ENCODE measurements at places on chromosomes 4 and X.

GRCh38 chrX:118355225-118355920, 9.5 kb downstream of the WDR44 start:
- DNase-seq, result no peak

- DNase-seq, result no peak
These were observed 145.2 kb upstream of the SFRP2 start for GRCh38 chr4:153933915-153934687.

DNA sequence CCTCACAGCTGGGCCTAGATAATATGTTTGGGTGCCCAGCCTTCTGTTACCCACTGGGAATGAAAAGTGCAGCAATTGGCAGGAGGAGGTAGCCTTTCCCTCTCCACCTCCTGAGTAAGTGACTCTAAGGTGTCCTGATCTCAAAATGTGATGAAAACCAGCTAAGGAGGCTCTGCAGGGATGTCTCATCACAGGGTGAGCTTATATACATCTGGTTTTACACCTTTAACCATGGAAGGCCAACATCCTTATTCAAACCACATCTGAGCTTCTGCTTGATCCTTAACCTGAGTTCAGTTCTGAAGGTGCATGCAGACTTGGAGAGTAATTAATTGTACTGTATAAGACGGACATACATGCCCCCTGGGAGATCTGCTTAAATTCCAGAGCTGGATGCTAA, 53.7 kb downstream of the HOPX start:
- DNase-seq, result no peak

- no peak for DNase-seq
These were observed 33.2 kb upstream of the CLDN24 start for GRCh38 chr4:183355405-183355804.

DNA sequence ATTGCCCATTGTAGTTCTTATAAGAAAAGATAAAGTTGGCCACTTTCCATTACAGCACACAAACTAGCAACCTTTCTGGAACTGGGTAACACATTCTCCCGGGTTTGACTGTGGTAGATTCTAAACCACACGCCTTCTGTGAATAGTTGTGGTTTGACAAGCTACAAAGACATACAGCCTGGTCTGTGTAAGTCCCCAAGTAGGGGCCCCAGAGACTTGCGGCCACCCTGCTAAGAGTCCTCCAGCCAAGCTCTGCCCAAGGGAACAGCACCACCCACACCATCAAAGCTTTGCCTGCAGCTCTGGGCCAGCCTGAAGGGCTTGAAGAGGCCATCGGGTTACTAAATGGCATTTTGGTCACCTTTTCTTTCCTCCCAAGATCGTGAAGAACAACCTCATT, 203.4 kb downstream of the MAML3 start:
- no peak for DNase-seq

DNA sequence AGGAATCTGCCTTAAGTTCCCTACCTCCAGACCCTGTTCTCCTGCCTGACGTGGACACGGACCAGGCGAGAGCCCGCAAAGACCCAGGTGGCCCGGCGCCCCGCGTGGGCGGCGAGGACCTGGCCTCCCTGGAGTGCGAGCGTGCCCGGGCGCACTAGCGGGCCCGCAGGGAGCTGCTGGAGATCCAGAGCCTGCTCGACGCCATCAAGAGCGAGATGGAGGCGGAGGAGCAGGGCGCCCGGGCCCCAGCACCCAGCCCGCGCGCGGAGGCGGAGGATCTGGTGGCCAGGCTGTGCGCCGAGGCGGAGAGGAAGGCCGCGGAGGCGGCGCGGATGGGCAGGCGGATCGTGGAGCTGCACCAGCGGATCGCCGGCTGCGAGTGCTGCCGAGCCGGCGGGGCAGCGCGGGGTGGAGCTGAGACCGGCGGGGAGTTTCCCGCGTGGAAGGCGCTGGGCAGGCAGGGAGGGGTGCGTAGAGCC, 18.2 kb downstream of the MRFAP1 start:
- no peak for DNase-seq

DNA sequence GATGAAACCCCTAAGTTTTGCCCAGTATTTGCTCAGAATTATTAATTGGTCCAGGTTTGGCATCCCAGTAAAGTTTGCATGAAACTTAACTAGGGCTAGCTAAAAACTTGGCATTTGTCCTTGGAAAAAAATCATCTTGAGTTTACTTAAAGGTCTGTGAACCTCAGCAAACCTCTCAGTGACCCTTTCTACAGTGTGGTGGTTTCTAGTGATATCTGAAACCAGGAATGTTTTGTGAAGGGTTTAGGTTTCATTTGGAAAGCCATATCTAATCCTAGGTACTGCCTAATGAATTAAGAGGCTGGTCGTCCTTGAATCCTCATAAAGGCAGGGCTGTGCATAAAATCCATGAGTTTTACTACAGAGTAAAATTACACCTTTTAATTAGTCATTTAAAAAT, 218.5 kb upstream of the ANKRD50 start:
- DNase-seq, result no peak

GRCh38 chr4:26632916-26633315, 49.0 kb downstream of the TBC1D19 start:
- DNase-seq, result no peak

GRCh38 chr4:148225639-148226038, 216.6 kb downstream of the NR3C2 start:
- DNase-seq, result no peak

DNA sequence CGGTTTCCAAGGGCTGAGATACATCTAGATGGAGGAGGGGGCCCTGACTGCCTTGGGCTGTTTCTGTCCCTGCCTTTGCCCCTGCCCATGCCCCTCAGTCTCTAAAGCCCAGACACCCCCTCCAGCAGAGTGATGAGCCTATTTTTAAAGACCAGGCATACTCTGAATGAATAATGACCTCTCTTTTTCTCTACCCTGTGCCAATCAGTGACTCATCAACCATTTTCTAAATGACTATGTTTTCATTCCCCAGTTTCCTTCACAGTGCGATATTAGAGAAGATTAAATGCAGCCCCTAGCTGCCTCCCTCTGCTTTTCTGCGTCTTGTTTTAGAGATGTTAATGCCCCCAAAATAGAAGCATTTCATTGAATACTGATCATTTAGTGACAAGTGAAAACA, 15.5 kb upstream of the NHS start:
- DNase-seq, result no peak

DNA sequence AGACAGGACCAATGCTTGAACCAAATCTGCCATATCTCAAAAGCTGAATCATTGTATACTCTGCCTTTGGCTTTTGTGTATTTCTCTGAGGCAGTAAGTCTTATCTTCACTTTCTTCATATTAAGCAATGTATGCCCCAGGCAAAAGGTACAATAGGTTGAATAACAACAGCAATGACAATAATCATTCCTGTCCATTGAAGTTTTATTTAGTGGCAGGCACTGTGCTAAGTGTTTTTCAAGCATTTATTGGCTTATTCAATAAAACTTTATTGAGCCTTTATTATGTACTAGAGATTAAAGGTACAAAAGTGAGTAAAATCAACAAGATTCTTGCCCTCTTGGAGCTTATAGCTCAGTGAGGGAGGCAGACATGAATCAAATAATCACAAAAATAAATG, 8.2 kb upstream of the CASK start:
- DNase-seq, result no peak

GRCh38 chrX:69116077-69116476, 49.2 kb downstream of the PJA1 start:
- no peak for DNase-seq

DNA sequence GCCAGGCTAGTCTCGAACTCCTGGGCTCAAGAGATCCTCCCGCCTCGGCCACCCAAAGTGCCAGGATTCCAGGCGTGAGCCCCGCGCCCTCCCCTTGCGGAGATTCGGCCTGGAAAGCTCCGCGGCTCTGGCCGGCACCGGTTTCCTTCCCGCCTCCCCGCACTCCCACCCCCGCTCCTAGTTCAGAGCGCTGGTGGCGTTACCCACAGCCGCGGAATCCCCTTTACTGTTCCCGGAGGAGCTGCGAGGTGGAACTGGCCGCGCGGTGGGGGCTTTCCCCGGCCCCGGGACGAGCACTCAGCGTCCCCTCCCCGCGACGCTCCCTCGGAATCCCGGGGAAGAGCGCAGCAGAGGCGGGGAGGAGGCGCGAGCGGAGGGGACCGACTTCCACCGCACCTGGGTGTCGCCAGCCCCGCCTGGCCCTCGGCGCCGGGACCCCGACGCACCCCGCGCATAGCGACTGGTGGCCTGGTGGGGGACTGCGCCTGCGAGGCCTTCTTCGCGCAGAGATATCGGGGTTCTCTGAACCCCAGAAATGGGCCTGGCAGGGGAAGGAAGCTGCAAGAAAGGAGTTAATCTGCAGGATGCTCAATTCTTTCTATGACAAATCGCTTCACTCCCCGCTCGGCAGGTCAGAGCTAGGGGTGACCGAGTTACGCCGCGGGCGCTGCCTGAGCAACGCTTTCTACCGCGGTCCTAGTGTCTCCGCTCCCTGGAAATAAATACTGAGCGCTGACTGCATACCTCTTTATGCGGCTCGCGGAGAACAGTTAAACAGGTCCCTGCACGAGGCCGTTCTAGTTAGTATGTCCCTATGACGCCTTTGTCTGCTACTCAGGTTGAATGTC, 14.6 kb upstream of the SLC25A4 start:
- DNase-seq, result no peak

DNA sequence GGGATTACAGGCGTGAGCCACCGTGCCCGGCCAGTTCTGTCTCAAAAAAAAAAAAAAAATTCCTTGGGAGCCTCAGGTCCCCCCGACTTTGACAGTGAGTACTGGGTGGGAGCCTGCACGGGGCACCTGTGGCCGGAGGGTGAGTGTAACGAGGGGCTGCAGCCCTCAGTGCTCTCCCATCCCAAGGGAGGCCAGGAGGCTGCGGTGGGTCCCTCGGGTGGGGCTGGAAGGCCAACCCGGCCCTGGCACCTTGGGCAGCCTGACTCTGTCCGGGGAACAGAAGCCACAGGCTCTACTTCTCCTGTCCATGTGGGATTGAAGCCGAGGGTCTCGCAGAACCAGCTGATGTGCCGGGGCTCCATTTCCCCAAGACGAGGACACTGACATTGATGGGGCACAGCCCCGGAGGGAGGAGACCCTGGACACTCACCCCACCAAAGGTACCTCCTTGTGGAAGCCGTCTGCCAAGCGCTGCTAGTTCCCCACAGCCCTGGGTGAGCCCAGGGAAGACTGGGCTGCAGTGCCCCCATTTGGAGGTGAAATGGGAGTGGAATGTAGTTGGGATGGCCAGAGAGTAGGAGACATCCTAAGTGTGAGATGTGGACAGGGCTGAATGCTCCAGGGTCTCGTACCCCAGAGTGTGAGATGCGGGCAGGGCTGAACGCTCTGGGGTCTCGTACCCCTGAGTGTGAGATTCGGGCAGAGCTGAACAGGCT, 2.3 kb upstream of the SLC26A1 start:
- DNase-seq, result no peak

- DNase-seq, result no peak
These were observed 394 bp downstream of the MED14 start for GRCh38 chrX:40734971-40735324.

DNA sequence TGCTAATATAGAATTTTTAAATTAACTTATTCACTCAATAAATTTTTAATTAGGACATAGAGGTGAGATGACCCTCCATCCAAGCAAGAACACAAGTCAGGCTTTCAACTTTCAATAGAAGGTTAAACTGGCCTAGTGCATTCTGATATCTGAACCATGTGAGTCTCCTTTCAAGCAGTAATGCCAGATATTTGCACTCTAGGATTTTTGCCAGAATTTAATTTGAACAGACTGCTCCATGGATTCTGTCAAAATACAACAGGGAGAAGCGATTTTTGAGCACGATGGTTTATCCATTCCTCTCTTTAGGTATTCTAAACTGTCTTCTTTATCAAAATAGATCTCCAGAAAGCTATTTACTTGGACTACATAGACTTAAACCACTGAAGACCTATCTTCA, 72.0 kb upstream of the DCLK2 start:
- DNase-seq, result no peak

GRCh38 chr4:88955580-88956380, 101.2 kb downstream of the FAM13A start:
- no peak for DNase-seq

DNA sequence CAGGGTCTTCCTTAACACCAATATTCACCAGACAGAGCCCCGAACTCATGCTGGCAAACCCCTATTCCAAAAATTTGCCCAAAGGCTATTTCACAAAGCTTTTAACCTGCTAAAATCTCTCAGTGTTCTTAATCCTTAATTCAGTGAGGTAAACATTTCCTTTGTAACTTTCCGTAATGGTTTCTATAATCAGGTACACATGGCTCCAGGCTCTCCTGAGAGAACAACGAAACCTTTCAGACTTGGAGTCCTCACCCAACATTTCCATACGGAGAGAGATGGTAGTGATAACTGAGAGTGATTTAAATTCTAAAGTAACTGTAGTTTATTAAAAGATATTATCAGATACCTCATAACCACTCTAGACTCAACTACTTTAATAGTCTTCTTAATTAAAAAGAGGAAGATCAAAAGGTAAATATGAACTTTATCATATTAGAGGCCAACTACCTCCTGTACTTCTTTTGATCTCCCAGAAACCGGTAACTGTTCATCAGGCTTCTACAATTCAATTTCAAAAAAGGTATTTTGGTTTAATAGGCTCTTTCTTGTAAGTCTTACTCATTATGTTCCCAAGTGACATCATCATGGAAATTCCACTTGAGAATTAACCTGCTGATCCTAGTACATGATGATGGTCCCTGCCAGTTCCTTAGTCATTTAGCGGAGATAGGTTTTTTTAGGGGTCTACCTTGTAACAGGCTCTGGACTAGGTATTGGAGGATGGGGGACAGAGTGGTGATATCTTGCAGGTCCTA, 91.4 kb upstream of the UCP1 start:
- no peak for DNase-seq

DNA sequence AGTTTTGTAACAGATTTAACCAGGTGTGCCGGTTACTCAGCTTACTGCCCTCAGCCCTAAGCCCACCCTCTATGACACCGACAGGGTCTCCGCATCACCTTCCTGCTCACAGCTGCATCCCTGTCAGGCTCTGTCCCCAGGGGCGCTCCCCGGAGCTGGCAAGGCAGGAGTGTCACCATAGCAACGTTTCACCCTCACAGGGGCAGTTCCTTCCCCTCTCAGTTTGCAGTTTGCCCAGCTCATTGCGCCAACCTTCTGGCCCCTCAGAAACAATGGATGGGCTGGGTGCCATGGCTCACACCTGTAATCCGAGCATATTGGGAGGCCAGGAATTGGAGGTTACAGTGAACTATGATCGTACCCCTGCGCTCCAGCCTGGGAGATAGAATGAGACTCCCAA, 42.6 kb downstream of the RGS12 start:
- peak; percentile 61 for DNase-seq

DNA sequence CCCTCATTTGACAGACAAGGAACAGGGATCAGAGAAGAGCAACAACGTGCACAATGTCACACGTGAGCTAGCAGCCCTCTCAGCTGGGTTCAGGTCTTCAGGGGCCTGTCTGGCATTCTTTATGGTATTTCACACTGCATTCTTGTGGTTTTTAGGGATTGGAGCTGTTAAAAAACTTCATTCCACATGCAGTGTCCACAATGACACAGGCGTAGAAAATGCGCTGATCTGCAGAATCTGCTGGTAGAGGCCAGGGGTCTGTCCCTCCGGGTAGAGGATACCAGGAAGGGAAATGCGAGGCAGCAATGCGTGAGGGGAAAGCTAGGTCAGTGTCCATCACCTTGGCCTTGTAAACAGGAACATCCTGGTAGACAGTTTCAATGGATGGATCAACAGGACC, 36.6 kb downstream of the MAP7D3 start:
- DNase-seq, result no peak

GRCh38 chr4:123941306-123941705, 544.7 kb downstream of the SPRY1 start:
- DNase-seq, result no peak
